ENCODE measurements at places on chromosomes 6 and 20.
A peak's percentile ranks its signal among the peaks of the same experiment; 100 is the strongest.

DNA sequence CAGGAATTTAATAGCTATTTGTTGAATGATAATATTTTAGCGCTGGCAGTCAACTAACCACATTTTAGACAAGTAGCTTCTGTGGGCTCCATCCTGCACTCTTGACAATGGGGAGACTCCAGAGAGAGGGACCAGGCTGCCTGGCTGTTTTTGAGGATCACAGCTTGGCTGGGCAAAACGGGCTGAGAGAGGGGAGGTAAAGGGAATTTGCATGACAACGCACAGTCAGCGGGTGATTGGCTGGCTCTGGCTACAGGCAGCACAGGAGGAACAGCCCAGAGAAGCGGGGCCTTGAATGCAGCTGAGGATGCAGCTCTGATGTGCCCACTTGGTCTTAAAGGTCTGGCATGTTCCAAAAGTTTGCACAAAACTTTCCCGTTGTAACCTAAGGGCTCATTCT is 41.2 kb downstream of the LRFN2 start:
- no peak for DNase-seq

DNA sequence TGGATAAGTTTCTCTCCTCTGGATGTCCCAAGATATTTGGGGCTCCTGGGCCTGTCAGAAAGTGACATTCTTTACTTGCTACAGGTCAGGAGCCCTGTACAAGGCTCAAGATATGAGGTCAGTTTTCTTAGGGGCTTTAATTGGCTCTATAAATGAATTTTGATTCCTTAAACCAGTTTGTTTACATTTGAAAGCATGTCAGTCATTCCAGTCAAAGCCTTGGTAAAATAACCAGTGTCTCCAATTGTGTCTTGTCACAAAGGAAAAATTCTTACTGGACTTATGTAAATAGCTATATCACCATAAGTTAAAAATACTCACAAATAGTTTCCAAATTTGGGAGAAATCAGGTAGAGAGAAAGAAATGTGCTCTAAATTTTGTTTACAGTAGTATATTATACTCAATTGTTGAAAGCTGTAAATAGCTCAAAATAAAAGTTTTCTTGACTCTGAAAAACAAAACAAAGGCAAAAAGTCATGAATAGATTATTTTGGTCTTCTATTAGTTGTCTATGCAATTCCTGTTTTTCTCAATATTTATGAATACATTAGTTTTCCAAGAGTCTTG is 22.9 kb downstream of the RNF182 start:
- DNase-seq: no peak

DNA sequence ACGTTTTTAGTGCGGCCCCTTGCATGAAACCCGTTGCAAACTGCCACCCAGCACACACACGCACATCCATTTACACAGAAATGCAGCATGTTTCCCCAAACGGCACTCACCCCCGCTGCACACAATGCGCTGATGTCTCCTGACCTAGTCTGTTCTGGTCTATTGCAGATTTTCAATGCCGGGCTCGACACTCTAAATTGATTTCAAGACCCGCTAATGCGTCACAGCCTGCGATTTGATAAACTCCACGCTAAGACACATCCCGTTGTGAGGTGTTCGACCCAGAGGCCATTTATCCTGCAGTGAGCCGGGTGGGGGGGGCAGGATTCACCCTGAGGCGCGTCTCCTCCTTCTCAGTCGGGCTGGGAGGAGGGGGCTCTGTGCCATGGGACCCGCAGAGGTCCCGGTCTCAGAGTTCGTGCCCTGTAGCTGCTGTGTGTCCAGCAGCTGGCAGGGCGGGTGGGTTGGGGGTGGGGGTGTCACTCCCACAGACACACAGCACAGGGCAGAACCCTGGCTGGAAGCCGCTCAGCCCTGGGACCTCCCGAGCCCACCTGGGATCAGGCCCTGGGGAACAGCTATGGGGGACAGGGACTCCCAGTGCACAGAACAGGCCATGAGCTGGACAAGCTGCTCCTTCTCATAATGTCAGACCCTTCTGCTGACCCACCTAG is 367.9 kb downstream of the PREX1 start:
- no peak for DNase-seq

- no peak for DNase-seq
These were observed 5.5 kb downstream of the SMPD2 start for GRCh38 chr6:109446072-109446471.

DNA sequence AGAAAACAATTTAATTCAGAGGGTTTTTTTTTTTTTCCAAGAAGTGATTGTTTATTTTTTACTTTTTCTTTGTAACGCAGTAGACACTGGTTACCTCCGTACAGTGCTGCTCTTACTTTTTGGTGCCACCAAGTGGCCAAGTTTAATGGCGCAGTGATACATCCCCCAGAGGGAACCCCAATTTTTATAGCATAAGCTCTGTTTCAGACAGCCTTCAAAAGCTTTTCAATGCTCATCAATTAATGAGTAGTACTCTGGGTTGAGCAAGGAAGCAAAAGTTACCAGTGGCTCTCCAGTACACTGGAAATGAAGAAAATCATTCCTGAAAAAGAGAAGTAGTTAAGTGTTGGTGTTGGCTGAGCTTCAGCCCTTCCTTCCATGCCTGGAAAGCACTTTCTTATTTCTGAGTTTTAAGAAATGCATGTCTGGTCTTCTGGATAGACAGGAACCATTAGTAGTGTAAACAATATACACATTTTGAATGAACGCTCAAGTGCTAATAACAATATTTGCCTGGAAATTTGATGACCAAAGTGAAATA is 129.1 kb upstream of the SMLR1 start:
- DNase-seq: peak; percentile 41

DNA sequence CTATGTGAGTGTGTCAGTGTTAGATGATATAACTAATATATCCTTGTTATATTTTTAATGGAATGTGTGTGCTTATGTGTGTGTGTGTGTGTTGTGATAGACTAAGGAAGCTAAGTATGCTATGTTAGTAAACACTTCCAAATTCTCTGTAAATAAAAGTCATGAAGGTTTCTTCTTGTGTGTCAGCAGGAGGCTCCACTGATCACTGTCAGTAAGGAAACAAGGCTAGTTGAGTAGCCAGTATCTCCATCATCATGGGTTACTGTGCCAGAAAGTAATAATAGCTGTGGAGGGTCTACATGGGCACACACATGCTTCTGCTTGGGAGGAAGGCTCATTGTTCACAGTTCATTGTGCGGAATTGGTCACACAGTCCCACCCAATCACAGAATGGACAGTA is 302.8 kb upstream of the RNF217 start:
- no peak for DNase-seq

GRCh38 chr20:64101731-64102621 is 5.4 kb downstream of the NPBWR2 start:
- peak; percentile 56 for DNase-seq

DNA sequence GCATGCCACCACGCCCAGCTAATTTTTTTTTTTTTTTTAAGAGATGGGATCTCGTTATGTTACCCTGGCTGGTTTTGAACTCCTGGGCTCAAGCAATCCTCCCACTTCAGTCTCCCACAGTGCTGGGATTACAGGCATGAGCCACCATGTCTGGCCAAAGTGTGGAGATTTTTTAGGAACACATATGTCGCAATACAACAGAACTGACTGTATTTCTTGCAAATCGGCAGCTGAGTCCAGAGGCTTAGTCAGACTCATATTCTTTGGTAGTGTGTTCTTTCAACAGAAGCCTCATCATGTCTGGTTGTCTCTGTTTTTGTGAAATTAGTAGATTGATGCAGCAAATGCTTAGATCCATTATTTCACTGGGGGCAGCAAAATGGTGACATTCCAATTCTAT is 23.9 kb upstream of the CD164 start:
- DNase-seq: no peak

DNA sequence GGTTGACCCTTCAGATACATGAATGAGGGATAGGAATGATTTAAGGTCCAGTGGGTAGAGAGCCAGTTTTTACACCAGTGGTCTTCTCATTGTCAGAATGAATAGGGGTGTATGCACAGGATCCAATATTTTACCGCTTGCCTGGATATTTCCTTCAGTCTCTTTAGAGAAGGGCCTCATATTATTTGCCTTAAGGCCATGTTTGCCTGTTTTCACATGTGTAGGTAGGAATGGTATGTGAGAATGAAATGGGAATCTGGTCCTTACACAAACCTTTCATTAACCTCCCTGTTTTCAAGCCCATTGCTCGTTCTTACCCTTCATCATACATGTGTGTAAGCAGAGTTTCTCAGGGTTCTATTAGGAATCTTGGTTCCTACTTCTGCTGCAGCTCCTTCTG is 62.4 kb downstream of the LIN28B start:
- DNase-seq: no peak
